Mammary epithelial cell (primary cell): ENCODE measurements at places on chromosomes 3 and 15.

DNA sequence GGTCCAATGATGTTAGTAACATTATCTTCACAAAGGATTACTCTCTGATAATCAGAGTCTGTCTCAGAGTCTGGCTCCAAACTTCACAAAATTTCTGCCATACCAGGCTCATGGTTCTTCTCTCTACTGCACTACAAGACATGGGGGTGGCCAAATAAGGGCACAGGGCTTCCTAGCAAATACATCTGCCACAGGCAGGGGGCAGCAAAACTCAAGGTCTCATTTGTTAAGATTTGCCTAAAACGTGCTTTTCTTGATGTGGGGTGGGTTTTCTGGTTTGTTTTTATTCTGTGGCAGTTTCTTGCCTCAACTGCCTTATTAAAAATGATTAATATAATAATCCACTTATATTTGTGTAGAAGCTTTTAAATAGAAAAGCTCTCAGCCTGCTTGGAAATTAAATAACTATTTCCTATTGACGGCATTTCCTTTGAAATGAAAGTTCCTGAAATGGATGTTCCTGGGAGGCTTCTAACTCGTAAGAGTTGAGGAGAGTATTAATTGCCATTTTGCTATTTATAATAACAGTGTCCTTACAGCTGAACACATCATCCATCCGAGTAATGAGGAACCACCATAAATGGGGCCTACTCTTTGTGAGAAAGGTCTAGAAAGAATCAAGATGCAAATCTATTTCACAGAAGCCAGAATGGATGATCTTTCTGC lies 53.8 kb downstream of the SST start:
- DNase-seq: peak; percentile 23

DNA sequence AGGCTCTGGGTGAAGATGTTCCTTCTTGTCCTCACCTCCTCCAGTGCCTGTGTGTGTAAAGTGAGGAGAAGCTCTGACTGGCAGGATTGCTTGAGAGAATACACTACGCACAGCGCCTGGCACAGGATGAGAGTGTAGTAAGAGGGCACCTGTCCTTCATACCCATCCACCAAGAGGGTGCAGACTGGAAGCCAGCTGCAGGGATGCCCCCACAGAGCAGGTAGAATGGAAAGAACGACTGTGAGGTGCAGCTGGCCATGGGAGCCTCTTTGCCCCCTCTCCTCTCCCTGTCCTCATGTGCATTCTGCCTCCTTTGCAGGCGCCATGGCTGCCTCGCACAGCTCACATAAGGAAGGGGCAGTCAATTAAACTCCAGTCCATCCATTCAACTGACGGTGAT lies 12.3 kb downstream of the FBXL22 start:
- DNase-seq: no peak

- peak; percentile 29 for DNase-seq
Measured at GRCh38 chr15:82952158-82953081, at the start of gene HOMER2. TSS of gene HOMER2 (minus strand) at chr15:82952720. CDS start at chr15:82952535, 185 bp downstream.

GRCh38 chr3:126131881-126132750 lies 48.2 kb upstream of the SLC41A3 start:
- no peak for DNase-seq

- DNase-seq: no peak
Measured at GRCh38 chr3:164351131-164351530, 727.2 kb downstream of the SI start.

DNA sequence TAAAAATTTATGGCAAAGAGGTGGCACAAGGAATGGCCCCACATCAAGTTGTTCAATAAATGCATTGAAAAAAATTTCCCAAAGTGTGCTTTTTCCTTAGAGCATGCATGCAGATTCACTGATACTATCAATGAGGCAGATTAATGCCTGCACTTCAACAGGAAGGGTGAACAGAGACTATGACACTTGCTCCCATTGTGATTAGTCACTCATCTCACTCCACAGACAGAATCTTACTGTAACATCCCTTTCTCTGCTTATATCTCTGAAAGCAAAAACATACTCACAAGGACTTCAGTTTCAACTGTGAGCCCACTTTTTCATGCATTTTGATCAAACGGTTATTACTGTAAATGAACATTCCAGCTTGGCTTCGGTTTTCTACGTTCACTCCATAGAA lies 60.9 kb downstream of the MORC1 start:
- DNase-seq: no peak

- DNase-seq: peak; percentile 42
Measured at GRCh38 chr3:103181160-103181559, 746.3 kb downstream of the ZPLD1 start.

GRCh38 chr3:13500133-13500885 lies 20.2 kb downstream of the HDAC11 start:
- DNase-seq: no peak

- peak; percentile 48 for DNase-seq
Measured at GRCh38 chr3:159252772-159253384, 451.0 kb downstream of the MFSD1 start.
